T-helper 17 cell (primary cell): ENCODE measurements at places on chromosomes 5 and 9.

- DNase-seq = no peak
These were observed 327.0 kb downstream of the IZUMO3 start for GRCh38 chr9:24218656-24219055.

DNA sequence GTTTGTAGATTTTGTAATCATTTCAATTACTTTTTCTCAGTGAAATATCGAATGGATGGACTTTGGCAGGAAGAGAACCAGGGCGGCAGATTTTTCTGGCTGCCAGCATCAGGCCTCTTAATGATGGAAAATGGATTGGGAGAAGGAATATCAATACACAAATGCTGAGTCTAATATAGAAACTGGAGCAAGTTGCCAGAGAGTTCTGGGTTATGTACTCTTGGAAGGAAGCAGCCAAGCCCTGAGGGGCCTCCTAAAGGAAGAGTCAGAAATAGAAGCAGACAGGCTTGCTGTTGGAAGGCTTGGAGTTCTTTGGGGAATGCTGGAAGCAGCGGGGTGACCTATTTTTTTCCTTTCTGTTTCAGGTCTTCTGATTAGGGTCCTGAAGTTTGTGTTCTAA lies 428.6 kb downstream of the DMAC1 start:
- DNase-seq = no peak

DNA sequence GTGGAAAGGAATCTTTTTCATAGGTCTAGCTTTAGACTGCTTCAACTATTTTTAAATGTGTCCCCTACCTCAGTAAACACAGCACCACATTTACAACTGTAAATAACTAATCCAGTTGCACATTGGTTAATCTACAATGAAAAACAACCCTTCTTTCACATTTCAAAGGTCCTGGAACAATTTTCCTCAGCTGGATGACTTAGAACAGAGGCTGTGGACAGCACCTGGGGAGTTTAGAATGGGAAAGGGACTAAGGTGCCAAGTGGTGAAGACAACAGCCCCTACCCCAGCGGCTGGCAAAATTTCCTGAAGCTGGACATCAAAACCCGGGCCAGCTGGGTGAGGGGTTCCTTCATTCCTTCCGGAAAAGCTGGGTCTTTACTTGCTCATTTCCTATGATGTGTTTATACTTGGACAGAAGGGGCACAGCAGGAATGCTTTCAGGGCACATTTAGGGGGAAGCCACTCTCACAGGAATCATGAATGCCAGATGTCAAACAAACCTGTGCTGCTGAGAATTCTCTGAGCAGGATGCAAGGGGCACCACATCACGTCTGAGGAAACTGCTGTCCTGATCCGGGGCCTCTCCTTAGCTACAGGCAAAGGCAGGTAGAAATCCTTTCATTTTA lies 158.3 kb downstream of the NR2F1-AS1 start:
- DNase-seq = no peak

GRCh38 chr9:16417161-16417560 lies 453.3 kb downstream of the BNC2 start:
- no peak for DNase-seq

DNA sequence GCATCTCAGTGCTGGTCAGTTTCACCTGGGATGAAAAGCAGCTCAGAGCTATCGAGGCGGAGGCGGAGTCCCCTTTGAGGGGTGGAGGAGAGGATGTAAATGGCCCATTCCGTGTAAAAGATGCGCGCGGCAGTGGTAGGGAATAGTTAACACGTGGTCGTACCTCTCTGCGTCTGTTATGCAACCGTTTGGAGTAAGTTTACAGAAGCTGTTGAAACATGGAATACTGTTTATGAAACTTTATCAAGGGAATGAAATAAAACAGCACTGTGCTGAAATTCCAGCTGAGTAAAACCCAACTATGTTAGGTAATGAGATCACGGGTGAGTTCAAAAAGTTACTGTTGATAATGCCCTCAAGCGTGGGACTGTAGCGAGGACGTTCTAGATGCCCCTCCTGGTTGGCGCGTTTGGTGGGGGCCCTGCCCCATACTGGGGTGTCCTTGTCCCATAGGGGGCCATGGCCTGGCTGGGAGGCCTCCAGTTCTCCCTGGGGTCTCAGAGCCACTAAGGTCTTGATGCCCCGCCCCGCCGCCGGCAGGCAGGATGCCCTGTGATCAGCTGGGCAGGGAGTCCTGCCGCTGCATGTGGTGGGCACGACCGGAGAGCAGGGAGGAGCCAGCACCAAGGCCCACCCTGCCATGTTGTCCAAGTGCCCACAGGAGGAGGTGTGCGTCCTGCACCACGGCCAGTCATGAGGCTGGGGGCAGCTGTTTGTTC lies 90.9 kb downstream of the COL5A1 start:
- no peak for DNase-seq

- no peak for DNase-seq
These were observed at the start of gene MSX2 for GRCh38 chr5:174724484-174725260. Gene MSX2 (plus strand): TSS chr5:174724582. CDS start chr5:174724660, 78 bp downstream.

GRCh38 chr5:18433336-18433735 lies 799.1 kb downstream of the TAF11L14 start:
- DNase-seq = no peak

GRCh38 chr5:68681929-68682328 lies 411.9 kb upstream of the SLC30A5 start:
- no peak for DNase-seq

DNA sequence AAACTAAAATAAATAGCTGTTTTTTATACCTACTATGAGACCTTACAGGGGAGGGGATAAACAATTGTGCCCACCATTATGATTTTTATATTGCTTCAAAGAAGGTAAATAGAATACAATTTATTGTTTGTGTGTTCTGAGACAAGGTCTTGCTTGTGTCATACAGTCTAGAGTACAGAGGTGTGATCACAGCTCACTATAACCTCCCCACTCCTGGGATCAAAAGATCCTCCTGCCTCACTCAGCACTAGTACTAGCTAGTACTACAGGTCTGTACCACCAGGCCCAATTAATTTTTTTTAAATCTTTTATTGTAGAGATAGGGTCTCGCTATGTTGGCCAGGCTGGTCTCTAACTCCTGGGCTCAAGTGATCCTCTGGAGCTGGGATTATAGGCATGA lies 11.3 kb downstream of the TLE1 start:
- DNase-seq = no peak

- no peak for DNase-seq
These were observed 3.8 kb downstream of the DMRT2 start for GRCh38 chr9:1053986-1054425.

GRCh38 chr5:133445744-133446143 lies 166.6 kb downstream of the FSTL4 start:
- no peak for DNase-seq
